ENCODE measurements at places on chromosomes 1 and 21.

DNA sequence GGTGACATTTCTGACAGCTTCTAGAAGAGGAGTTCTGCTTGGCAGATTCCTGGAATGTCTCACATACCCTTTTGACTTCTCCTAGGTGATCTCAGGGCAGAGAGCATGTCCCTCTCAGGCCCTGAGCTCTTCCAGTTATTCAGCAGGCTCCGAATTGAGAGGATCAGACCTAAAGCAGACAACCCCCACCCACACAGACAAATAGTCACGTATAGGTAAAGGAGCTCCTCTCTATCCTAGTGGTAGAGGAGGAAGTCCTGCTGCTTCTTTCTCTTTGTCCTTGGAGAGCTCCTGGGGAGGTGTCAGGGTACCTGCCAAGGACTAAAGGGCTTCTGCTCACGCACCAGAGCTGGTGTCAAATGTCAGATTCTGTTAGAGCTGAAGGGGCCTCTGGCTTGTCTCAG lies 128.1 kb downstream of the IER5 start:
- no peak for DNase-seq

DNA sequence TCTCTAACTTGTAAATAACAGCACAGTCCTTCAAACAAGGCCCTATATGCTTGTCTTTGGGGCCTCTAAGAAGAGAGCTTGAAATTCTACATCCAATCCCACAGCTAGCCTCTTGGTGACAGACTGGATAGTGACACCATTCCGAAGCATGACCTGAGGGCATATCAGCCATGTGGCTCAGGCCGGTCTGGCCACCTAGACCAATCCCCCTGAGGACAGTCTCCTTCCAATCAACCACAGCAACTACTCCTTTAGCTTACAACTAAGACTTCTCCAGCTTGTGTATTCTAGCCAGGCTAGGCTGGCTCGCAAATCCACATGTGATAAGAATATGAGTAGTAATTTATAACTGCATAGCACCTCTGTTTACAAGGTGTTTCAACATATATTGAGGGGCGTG lies 14.0 kb downstream of the BCAR3 start:
- no peak for DNase-seq

DNA sequence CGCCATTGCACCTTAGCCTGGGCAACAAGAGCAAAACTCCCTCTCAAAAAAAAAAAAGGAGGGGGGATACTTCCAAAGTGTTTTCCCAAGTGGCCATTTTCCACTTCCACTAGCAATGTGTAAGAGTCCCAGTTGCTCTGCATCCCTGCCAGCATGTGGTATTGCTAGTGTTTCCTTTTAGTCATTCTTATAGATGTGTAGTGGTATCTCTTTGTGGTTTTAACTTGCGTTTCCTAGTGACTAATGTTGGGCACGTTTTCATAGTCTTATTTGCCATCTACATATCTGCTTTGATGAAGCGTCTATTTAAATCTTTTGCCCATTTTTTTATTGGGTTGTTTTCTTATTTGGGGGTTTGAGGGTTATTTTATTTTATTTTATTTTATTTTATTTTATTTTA lies 31.1 kb downstream of the INAVA start:
- DNase-seq = no peak

GRCh38 chr1:155773221-155773620 lies 83.8 kb downstream of the GON4L start:
- DNase-seq = no peak

GRCh38 chr1:116999596-116999995 lies 2.0 kb upstream of the CD101 start:
- no peak for DNase-seq

GRCh38 chr1:194133152-194133551 lies 946.7 kb upstream of the B3GALT2 start:
- DNase-seq = no peak

- DNase-seq = no peak
Observed at GRCh38 chr1:203985044-203985443, 87.9 kb upstream of the SOX13 start.

GRCh38 chr21:18443085-18443484 lies 39.5 kb upstream of the TMPRSS15 start:
- DNase-seq = no peak

DNA sequence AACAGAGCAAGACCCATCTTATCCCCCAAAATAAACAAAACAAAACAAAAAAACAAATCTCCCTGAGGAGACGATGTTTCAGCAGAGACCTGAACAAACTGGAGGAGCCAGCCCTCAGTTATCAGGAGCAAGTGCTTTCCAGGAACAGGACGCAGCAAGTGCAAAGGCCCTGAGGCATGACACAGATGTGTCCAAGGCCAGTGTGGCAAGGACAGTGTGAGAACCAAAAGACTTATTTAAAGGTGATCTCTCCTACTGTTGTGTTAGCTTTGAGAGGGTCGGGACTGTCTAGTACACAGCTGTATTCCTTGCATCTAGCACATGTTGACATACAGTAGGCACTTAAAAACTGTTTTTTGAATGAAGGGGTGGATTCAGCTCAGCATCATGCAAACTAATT lies 48.0 kb downstream of the FOXD2 start:
- DNase-seq = no peak

GRCh38 chr1:54016343-54017282 lies 1.4 kb downstream of the LDLRAD1 start:
- no peak for DNase-seq

GRCh38 chr1:183223467-183223866 lies 37.4 kb downstream of the LAMC2 start:
- no peak for DNase-seq

DNA sequence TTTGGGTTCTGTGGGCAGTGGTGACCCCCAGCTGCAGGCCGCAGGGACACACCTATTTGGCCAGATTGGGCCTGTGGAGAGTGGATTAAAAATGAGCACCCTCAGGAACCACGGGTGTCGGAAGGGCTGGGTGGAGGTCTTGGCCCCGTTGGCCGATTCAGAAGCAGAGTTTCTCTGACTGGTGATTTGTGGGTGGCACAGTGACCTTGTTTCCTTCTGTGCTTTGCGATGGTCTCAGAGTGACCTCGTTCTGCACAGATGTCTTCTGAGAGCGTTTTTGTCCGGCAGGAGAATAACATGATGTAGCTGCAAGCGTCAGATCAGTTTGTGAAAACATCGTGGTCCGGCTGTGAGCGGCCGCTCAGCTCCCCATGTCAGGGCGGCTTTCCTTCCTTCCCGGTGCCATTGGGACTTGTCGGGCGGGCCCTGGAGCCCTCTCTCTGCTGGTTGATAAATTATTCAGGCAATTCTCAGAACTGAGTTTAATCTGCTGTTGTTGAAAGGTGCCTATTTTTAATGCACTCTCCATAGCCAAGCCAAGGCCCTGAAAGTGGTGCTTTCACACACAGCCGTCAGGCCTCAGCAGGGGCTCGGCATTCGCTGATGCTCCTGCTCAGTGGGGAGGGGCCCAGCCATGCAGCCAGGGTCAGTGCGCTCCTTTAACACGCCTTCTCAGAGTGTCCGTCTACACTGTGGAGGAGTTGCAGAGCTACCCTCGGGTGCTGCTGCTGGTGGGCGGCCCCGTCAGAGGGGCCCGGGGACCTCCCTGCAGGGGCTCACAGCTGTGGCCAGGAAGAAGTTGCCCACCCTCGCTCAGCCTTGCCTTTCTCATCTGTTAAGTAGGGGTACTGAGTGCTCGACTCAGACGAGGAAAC lies 26.8 kb downstream of the TRPM2 start:
- DNase-seq = no peak

DNA sequence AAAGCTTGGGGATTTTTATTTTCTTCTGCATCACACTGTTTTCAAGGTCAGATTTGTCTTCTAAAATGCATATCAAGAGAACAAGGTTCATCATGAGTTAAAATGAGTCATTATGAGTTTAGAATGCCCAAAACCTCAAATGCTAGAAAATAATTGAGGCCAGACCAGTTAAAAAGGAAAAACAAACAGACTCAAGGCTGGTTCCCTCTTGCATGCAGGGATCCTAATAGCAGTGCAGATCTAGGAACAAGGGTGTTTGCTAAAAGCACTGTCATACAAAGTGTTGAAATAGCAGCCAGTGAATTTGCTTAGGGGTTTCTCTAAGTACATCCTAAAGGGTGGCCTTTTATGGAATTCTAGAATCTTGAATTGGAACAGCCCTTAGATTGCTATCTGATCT lies 15.3 kb downstream of the BEND5 start:
- no peak for DNase-seq

DNA sequence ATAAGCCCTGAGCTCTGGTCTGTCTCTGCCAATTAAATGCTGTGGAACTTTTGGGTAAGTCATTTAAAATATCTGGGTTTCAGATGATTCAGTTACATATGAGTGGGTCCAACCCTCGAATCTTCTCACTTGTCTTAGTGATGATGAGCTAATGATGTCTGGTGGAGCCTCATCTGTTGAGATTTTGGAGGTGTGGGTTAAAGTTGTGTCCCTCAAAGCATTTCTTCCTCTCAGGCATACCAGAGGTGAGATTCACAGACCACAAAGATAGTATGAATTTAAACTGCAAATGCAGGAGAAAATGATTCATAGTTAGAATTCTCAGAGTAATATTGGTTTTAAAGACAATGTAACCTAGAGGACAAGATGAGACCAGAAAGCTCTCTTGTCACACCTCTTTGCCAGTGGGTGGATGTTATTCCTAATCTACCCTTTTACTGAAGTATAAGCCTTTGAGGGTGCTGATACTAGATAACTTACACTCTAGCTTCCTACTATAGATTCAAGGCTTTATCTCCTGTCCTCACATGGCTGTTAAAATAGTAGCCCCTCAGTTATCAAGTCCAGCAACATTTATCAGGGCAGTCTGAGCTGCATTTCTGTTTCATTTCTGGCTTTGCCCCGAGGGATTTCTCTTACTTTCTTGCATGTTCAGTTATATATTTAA lies 90.7 kb downstream of the MT1HL1 start:
- DNase-seq = no peak

DNA sequence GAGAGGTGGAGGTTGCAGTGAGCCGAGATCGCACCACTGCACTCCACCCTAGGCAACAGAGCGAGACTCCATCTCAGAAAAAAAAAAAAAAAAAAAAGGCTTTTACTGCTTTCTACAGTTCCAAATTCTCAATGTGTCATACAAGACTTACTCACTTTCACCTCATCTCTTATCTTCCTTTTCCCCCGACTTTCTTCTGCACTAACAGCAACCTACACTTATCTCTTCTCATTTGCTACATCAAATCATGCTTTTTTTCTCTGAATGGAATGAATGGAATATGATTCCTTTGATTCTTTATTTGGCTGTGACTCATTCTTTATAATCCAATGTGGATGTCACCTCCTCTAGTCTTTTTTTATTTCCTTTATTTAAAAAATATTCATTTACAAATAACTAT lies 168.4 kb upstream of the DMRTA2 start:
- DNase-seq = no peak

DNA sequence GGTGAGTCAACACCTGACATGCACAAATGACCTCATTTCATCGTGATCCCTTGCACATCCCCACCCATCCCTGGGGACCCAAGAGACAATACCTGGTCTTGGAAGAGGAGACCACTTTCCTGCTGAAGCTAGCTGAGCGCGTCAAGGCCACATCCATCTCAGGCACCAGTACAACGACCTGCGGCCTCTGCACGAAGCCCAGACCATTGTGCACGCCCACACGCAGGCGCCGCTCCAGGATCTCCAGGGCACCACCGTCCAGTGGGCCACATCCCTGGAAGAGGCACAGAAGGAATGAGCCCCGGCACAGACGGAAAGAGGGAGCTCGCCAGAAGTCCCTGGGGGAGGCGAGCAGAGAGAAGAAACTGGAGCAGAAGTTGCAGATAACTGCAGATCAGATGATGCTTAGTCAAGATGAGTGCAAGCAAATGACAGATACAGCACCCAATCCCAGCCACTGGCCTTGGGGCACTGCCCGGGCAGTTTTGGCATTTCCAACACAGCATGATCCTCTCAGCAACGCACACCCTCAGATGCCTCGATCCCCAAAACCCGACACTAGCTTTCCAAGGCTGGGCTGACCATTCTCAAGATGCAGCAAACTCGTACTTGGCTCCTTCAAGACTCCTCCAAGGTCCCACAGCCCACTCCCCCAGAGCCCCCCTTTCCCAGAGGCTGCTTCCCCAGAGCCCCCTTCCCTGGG lies 44.1 kb downstream of the NPHP4 start:
- no peak for DNase-seq

DNA sequence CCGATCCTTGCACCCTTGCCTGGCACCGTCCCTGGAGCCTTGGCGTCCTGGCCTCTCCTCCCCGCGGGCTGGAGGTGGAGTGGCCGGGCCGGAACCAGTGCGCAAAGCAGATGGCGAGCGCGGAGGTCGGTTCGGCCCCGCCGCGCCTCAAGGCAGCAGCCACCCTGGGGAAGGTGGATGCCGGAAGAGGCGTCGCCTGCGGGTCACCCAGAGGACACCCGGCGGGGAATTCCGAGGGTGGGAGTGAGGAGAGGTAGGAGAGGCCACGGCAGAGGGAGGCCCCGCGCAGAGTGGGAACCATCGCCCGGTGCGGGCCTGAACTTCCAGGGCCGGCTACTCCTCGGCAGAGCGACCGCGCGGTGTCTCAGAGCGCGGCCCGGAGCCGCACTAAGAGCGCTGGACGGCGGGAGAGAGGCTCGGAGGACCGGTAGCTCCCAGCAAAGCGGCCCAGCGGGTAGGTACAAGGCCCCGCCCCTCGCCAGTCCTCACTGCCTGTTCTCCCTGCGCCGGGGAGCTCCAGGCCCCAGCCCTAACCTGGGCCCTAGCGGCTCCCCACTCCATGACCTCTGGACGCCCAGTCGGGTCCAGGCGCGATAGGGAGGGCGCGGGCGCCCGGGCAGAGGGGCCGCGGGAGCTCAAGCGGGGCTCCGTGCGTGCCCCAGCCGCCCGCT lies at the start of gene RNF207:
Gene RNF207 (plus strand): TSS at position 271 of the 671 bp plus-strand sequence. CDS start 417 bp downstream, outside the sequence.
- DNase-seq = no peak

DNA sequence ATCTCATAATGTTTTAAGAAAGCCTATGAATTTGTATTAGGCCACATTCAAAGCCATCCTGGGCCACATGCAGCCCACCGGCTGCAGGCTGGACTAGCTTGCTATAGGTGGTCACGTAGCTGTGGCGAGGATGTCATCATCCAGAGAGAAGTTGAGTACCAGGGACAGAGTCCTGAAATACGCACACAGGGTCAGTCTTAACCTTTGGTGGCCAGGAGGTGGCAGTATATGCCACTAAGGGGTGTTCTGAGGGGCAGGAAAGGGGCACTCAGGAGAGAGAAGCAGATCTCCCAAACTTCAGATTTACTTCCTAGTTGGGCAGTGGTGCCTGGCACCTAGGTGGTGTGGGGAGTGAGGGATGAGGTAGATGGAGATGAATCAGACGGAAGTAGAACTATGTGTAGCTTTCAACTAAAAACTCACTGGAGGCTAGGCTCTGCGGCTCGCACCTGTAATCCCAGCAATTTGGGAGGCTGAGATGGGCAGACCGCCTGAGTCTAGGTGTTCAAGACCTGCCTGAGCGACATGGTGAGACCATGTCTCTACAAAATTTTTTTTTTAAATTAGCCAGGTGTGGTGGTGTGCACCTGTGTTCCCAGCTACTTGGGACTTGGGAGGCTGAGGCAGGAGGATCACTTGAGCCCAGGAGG lies 16.3 kb upstream of the CDK18 start:
- no peak for DNase-seq

- no peak for DNase-seq
Observed at GRCh38 chr1:223486932-223487886, 94.0 kb downstream of the CCDC185 start.
